Natural killer cell (primary cell): ENCODE measurements at places on chromosomes 5 and 9. TPM values are rescaled to one million over a fixed set of nuclear protein-coding genes. Genes with fewer than 3 reads are reported as not detected.

Gene AFAP1L1
- total RNA-seq = not detected

Gene NMUR2
- not detected for total RNA-seq

Gene SLC6A18
- not detected for total RNA-seq

Gene PCDHB16
- total RNA-seq = not detected

Gene FAXDC2
- 2.9 TPM for total RNA-seq

Gene ELOVL7
- total RNA-seq = 4.2 TPM

Gene PTGS1
- total RNA-seq = 9.2 TPM

Gene CATSPER3
- total RNA-seq = 0.31 TPM

Gene FBXL7
- total RNA-seq = not detected

Gene CDH9
- not detected for total RNA-seq

Gene LCN12
- 11.3 TPM for total RNA-seq

Gene SETX
- total RNA-seq = 97.7 TPM

Gene C1QTNF2
- total RNA-seq = not detected

Gene SPINK6
- total RNA-seq = not detected

Gene SLC36A3
- not detected for total RNA-seq

Gene ARHGEF28
- total RNA-seq = 2.3 TPM

Gene RXRA
- 64.1 TPM for total RNA-seq

Gene SNAPC4
- 9.0 TPM for total RNA-seq

Gene SLC35A4
- total RNA-seq = 72.3 TPM

Gene FBP1
- 15.5 TPM for total RNA-seq

Gene TMC1
- total RNA-seq = not detected

Gene CFAP157
- total RNA-seq = not detected

Gene RLN1
- 0.43 TPM for total RNA-seq

Gene LRRC26
- not detected for total RNA-seq

Gene PCDHGB5
- total RNA-seq = 4.2 TPM

Gene SEMA5A
- not detected for total RNA-seq

Gene LRRC70
- 21.2 TPM for total RNA-seq

Gene DAB2
- 36.9 TPM for total RNA-seq
